Dermis lymphatic vessel endothelial cell (primary cell): ENCODE measurements at places on chromosomes 4 and X. TPM values are rescaled to one million over a fixed set of nuclear protein-coding genes. Genes with fewer than 3 reads are reported as not detected.

The GUCY1A1 gene
- total RNA-seq = 41.5 and 163 TPM in 2 replicates

The ADGRA3 gene
- 8.3 and 16.7 TPM in 2 replicates for total RNA-seq

The SYNPO2 gene
- total RNA-seq = 0.11 and 0.52 TPM in 2 replicates

The BANK1 gene
- 0.09 TPM in 1 of 2 replicates, not detected in the other for total RNA-seq

The ZNF141 gene
- 11.6 and 13.5 TPM in 2 replicates for total RNA-seq

The AFM gene
- not detected in 2 replicates for total RNA-seq

The ZNF275 gene
- total RNA-seq = 4.6 and 4.9 TPM in 2 replicates

The TMEM33 gene
- 43.1 and 48.8 TPM in 2 replicates for total RNA-seq

The CPLX1 gene
- total RNA-seq = 0.09 TPM in 1 of 2 replicates, not detected in the other

The NEXMIF gene
- total RNA-seq = under 0.01 TPM in 1 of 2 replicates, not detected in the other

The FAM9C gene
- not detected in 2 replicates for total RNA-seq
